ENCODE measurements at places on chromosomes 3 and 15.
A peak's percentile ranks its signal among the peaks of the same experiment; 100 is the strongest.

DNA sequence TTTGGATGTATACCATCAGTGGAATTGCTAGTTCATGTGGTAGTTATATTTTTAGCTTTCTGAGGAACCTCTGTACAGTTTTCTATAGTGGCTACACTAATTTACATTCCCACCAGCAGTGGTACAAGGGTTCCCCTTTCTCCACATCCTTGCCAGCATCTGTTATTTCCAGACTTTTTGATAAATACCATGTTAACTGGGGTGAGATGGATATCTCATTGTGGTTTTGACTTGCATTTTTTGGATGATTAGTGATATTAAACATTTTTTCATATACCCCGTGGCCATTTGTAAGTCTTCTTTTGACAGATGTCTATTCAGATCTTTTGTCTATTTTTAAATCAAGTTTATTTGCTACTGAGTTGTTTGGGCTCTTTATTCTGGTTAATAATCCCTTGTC, 455.6 kb upstream of the RARB start:
- no peak for DNase-seq

- no peak for DNase-seq
These were observed 83.5 kb upstream of the NAALADL2 start for GRCh38 chr3:174775603-174776002.

- no peak for DNase-seq
These were observed 53.9 kb downstream of the COPS2 start for GRCh38 chr15:49101536-49101935.

- no peak for DNase-seq
These were observed 7.2 kb downstream of the SPG21 start for GRCh38 chr15:64982472-64982871.

DNA sequence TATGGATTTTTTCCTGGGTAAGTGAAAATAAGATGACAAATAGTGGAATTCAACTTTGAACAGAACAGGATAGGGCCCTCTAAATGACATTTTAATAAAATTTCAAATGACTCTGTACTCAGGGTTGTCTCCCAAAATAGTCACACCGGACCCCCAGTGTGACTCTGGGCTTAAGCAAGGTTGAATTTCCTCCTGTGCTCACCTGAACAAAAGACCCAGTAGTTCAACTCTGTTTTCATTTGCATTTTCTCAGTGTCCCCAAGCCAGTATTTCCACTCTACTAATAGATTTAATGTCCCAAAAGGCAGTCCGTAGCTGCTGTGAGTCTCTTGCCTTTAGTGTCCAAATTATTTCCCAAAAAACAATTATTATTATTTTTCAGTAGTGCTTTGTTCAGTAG, 296.6 kb downstream of the PLOD2 start:
- DNase-seq: no peak

- no peak for DNase-seq
These were observed 1220.5 kb downstream of the ROBO2 start for GRCh38 chr3:78260388-78260787.

DNA sequence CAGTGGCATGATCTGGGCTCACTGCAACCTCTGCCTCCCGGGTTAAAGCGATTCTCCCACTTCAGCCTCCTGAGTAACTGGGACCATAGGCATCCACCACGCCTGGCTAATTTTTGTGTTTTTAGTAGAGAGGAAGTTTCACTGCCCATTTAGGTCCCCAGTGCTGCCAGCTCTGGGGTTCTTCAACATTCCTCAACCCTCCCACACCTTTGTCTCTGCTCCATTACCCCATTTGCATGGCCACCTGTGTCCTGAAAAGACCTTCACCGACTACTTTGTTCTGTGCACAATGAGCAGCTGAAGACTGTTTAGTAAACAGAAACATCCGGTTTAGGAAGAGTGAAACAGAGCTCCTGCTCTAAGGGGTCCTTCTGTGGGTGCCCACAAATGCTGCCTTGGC, 92.0 kb downstream of the FAM43A start:
- no peak for DNase-seq

DNA sequence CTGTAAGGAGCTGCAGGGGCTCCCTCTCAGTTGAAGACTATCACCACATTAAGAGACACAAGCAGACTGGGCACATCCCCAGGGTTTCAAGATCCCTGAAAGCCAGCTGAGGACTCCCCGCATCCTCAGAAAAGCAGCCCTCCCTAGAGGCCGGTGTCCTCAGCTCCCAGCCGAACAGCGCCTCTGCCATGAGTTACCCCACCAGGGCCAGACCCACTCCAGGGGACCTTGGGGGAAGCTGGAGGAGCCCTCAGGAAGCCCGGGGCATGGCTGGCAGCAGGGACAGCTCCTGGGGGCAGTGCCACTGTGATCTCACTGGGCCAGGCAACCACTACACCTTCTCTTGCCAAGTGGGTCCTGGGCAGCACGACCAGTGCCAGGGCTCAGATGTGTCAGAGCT, 8.1 kb downstream of the KLF15 start:
- DNase-seq: no peak

GRCh38 chr15:94606286-94606685, 374.9 kb downstream of the MCTP2 start:
- DNase-seq: no peak

- DNase-seq: peak; percentile 2
These were observed 49.7 kb upstream of the SKIL start for GRCh38 chr3:170307671-170308405.

DNA sequence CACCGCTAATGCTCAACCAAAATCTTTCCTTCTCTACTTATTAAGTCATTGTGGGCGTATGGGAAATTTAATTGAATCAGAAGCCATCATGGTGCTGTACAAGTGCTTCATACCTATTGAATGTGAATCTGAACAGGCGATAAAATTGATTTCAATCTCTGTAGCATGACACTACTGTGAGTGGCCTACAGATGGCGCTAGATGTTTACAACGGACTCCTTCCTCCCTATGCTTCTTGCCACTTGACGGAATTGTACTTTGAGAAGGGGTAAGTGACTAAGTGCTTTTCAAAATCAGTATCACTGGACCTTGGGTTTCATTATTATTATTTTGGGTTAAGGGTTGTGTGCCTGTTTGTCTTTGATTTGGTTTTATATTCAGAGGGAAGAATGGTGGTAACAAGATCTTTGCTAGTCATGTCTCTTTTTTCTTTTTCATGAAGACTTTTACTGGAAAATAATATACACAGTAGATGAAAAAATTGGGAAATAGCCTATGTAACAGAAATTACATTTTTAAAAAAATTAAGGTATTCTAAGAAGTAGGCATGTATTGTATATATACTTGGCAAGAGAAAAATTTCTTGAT, 35.4 kb downstream of the ACP3 start:
- DNase-seq: peak; percentile 35

- DNase-seq: no peak
These were observed 507.5 kb upstream of the TGFBR2 start for GRCh38 chr3:30098653-30099455.

- no peak for DNase-seq
These were observed 21.1 kb upstream of the MFSD1 start for GRCh38 chr3:158780766-158781165.

- DNase-seq: no peak
These were observed 312.7 kb upstream of the TGFBR2 start for GRCh38 chr3:30293621-30294240.

- no peak for DNase-seq
These were observed 164.6 kb upstream of the LINGO1 start for GRCh38 chr15:77797270-77797669.

GRCh38 chr15:80208758-80209734, 43.0 kb downstream of the CTXND1 start:
- no peak for DNase-seq

- no peak for DNase-seq
These were observed 12.5 kb downstream of the GASK1A start for GRCh38 chr3:42991341-42992315.

- DNase-seq: no peak
These were observed 25.7 kb downstream of the ZNF35 start for GRCh38 chr3:44674211-44674610.

DNA sequence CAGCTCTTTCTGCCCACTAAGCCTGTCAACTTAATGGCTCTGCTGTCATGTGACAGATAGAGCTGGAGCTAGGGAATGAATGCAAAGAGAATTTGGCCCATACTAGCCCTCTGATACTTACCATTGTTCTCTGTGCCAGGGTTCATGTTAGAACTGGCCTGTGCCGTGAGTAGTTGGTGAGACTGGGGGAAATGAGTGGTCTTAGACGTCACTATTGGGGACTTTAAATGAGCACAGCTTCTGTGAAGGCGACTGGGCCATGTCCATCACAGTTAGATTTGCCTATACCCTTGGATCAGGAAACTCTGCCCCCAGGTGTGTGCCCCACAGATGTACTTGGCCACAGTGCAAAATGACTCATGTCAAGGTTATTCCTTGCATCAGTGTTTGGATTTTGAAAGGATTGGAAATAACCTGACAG, 124.9 kb downstream of the PTPRG start:
- no peak for DNase-seq

DNA sequence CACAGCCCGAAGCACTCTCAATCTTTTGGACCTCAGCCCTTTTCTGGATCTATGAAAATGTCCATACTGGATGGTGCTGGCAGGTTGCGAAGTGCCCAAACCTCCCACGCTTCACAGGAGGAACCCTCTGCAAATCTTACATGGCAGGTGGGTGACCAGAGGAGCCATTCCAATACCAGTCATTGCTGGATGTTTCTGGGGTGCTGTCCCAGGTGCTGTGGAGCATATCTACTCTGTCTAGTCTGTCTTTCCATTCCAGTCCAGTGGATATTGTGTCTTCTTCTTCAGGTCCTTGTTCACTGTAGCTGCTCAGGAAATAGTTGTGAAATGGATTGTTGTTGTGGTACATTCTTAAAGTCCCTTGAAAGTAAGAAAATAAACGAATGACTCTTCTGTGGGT, 10.7 kb upstream of the ADIPOQ start:
- no peak for DNase-seq

DNA sequence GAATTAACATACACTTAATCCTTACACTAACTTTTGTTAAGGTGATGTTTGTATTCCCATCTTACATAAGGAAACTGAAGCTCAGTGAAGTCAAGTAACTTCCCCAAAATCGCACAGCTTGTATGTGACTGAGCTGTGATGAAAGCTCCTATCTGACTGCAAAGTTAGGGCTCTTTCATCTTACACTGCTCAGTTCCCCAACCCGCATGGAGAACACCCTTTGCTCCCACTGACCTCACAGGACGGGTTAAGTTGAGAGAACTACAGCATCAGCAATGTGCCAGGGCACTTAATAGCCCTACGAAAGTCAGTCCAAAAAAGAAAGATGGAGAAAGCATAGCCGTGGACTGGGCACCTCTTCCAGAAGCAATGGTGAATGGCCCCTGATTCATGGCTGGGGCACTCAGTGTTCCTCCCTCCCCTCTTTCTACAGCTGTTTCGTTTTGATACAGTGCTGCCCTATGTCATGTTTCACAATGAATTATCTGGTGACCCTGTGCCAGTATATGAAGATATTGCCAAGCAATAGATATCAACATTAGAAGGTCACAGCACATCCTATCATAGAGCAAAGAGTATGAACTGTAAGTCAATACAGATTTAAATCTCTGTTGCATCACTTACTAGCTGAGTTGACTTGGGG, 38.0 kb downstream of the CADPS start:
- no peak for DNase-seq

DNA sequence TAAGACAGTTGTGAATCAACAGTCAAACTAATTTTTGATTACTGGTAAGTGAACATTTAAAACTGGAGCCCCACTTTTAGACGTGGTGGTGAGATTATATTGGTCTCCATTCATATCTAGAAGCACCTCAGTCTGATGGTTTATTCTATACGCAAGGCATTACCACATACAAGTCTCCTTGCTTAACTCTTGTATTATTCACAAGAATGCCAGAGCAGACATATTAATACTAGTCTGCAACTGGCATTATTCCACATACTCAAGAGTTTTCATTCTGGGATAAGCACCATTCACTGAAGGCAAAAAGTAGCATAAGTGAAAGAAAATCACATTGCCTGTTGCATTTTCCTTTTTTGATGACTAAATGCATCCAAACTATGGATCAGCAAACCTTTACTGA, 36.9 kb upstream of the MEIS2 start:
- no peak for DNase-seq

GRCh38 chr15:61099020-61099810, 129.9 kb downstream of the RORA start:
- DNase-seq: no peak

- peak; percentile 40 for DNase-seq
These were observed 181.9 kb upstream of the KBTBD8 start for GRCh38 chr3:66816090-66816761.

DNA sequence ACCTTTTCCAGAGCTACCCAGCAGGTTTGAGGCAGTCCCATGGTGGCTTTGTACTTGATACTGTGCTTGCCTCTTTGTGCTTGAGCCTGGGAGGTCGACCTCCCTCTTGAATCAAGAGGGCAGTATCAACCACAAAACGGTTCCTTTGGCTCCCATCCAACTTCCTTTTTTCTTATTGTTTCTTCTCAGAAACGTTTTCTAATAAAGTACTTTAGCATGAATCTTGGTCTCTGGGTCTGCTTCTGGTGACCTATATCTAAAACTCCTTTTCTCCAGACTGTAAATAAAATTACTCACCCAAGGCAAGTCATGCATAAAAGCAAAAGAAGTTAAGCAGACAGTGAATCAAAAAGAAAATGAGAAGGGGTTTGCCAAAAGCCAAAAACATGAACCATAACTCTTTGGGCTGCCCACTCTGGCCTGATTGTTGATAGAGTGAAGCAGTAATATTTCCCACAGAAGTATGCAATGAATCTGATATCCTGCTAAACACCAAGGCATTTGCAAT, 112.2 kb upstream of the SLC4A7 start:
- DNase-seq: no peak

DNA sequence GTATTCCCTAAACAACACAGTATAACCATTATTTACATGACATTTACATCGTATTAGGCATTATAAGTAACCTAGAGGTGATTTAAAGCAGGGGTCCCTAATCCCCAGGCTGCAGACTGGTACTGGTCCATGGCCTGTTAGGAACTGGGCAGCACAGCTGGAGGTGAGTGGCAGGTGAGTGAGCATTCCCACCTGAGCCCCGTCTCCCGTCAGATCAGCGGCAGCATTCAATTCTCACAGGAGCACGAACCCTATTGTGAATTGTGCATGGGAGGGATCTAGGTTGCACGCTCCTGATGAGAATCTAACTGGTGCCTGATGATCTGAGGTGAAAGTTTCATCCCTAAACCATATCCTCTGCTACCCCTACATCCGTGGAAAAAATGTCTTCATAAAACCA, 138.2 kb downstream of the ATP10A start:
- no peak for DNase-seq

DNA sequence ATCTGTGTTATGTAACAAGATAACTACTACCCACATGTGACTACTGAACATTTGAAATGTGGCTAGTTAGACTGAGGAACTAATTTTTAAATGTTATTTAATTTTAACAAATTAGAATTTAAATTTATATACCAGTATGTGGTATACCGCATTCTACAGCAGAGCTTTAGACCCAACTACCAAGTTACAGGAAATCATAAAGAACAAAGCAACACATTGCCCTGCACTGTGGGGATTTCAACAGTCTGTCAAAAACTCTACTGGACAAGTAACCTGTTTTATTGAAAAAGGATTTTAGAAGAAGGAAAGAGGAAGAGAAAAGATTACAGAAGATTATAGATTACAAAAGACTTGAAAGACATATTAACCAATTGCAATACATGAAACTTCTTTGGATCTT, 64.9 kb downstream of the DPH6 start:
- no peak for DNase-seq

- DNase-seq: no peak
These were observed 38.4 kb upstream of the UBE2E2 start for GRCh38 chr3:23164746-23165145.

Measured in LNCaP clone FGC (cell line).